Fibroblast of the aortic adventitia (primary cell): ENCODE measurements at places on chromosomes 16 and 17. TPM values are rescaled to one million over a fixed set of nuclear protein-coding genes. Genes with fewer than 3 reads are reported as not detected.

The GRAP gene
- under 0.01 TPM in 1 of 2 replicates, not detected in the other for total RNA-seq

The FOXF1 gene
- total RNA-seq: 1.6 and 3.0 TPM in 2 replicates

The PIRT gene
- not detected in 2 replicates for total RNA-seq

The ABCC3 gene
- total RNA-seq: 1.4 and 12.5 TPM in 2 replicates

The KRT9 gene
- total RNA-seq: not detected in 2 replicates

The MYADML2 gene
- not detected in 2 replicates for total RNA-seq
